ENCODE measurements at places on chromosomes 1 and 21.

DNA sequence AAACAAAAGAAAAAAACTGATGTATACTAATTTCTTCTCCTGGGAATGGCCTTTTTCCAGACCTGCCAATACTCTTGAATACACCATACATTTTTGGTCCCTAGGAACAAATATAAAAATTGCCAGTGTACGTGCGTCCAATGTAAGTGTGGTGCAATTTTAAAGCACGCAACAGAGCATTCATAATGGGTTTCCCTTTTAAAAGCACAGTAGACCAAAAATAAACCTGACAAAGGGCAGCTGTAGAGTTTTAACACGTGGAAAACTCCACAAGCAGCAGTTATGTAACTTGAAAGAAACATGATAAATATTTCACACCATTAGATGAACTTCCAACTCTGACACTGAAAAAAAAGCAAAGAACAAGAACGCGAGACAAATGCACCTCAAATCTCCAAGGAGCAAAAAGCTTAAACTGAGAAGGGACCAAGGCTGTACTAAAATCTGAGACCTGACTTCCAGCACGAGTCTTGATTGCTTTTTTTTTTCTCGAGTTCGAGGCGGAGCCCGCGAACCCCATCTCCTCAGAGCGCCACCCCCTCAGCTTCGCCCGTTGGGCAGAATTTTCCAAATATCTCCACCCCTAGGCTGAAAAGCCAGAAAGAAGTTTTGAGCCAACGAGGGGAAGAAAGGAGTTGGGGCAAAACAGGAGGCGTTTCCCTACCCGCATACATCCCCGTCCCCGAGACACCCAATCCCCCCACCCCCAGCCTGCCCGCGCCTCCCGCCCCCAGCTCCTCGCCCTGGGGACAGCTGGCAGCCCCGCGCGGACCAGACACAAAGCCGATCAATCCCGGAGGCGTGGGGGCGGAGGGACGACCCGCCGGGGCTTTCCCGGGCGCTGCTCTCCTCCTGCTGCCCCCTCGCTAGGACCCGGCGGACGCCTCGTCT lies at the start of gene JAM2:
Gene JAM2, plus strand, starts transcription at position 599 of the 891 bp plus-strand sequence. CDS start 564 bp downstream, outside the sequence.
- peak; percentile 51 for DNase-seq

DNA sequence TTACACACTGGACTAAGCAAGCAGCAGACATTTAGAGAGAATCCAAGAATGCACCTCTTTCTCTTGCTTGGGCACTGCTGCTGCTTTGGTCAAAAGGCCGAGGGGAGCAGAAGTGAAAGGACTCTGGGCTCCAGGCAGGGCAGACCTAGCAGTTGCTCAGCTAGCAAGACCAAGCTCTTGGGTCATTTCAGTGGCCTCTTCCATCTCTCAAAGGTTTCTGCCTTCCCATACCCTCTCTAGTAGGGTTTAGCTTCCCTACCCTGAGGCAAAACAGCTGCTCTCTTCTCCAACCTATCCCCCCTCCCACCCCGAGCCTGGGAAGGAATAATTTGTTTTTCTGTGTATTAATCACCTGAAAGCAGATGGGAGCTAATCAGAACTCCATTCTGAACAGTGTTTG lies 25.8 kb downstream of the TFAP2E start:
- no peak for DNase-seq

DNA sequence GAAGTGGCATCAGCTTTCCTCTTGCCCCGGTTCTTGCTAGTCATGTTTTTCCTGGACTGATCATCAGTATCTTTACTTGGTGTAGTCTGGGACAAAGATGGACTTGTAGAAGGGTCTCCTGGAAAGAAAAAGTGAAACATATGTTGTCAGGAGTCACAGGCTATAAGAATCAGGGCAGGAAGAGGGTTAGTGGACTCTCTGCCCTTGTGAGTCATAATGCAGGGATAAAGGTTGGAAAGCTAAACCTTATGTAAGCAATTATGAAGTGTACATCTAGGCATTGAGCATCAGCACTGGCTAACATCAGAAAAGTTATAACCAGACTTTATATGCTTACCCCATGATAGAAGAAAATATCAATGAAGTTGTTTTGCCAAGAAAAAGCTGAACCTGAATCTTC lies 51.2 kb downstream of the XKR8 start:
- no peak for DNase-seq

DNA sequence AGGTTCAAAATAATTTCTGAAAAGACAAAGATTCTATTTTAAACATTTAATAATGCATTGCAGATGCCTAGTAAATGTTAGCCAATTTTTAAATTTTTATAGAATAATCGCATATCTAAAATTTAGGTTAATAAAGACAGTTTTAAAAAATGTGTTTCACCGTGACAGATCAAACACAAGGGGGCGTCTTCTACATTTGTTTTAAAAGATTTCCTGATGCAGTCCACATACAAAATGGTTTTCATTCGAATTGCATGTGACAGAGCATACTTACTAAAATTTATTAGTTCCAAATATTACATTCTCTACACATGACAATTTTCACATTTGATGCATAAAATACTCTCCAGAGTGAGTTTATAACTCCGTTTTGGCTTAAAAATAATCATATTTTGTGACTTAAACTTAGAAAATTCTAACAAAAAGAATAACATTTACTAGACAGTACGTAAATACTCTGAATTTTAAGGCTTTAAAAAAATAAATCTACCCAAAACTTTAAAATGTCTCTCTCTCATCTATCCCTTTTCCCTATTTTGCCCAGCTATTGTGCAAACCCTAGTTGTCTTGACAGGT lies 75.5 kb downstream of the ADAMTS1 start:
- DNase-seq, result peak; percentile 74

GRCh38 chr1:217078078-217078690 lies 355.0 kb upstream of the ESRRG start:
- DNase-seq, result peak; percentile 60

DNA sequence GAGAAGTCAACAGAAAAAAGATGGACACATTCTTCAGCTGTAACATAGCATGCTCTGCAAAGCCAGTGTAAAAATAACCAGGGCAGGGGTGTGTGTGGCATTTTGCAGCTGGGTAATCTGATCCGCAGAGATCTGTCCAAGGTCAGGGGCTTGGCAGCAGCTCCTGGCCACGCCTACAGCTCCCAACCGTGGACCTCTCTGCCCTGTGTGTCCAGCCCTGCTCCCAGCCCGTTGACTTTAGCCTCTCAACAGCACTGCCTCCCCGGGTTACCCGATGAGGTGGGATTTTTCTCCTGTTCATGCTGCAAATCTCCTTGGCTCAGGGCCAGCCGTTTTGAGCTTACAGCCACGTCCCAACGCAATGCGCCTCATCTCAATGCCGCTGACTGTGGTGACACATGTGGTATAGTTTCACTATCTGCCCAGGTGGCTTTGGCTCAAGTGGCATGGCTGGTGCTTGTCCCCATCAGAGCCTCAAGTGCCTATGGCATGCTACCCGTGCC lies 68.1 kb downstream of the VWA5B1 start:
- no peak for DNase-seq

DNA sequence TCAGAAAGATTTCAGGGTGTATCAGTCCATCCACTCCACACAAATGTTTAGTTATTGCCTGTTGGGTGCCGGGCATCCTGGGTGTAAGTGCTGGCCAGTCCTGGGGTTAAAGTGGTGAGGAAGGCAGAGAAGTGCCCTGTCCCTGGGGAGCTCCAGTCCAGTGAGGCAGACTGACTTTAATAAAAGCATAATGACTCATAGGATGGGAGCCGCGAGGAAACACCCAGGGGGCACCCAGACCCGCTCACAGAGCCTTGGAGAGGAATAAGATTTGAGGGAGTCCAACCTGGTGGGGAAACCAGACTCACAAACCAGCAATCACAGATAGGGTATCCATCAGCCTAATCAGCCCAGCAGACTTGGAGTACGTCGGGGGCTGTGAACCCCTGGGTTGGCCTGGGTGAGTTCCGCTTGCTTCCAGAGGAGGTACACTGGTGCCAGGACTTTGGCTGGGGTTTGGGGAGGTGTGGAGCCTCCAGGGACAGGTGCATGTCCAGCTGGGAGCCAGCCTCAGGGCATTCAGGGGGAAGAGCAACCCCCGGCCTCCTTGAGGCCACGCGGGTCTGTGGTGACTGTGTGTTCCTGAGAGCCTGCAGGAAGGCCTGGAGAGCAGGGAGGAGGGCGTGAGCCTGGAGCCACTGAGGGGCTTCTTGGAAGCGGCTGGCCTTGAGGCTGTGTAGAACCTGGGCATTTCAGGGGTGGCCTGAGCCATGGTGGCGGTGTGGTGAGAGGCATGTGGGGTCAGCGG lies 3.7 kb downstream of the PEAR1 start:
- DNase-seq, result no peak

DNA sequence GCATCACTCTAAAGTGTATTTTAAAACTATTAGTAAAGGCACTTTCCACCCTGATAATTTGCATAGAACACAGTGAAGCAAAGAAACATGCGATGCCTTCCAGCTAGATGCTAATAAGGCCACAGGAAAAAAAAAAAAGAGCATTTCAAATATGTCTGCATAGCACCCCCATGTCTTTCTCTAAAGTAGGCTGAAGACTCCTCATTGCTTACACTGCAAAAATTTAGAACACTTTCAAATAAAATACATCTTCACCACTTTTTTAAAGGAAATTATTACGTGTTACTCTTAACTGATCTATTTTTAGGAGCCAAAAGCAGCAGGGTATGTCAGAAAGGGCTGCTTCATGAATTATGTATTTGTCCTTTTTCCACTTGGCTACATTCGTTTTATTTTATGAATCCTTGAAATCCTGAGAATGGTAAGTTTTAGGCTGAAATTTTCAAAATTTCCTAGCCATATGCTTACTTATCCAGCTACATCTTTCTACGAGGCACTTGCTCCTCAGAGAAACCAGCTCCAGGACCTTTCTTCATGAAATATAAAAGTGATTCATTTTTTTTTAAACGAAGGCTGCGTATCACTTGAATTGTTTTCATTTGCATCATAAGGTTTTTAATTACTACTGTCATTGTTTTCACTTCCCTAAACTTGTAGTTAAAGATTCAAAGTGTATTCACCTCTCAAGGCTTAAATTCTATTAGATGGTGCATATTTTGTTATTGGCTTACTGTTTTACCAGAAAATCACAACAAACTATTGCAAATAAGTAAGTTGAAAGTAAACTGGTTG lies 513.0 kb downstream of the PTPRC start:
- DNase-seq, result no peak

DNA sequence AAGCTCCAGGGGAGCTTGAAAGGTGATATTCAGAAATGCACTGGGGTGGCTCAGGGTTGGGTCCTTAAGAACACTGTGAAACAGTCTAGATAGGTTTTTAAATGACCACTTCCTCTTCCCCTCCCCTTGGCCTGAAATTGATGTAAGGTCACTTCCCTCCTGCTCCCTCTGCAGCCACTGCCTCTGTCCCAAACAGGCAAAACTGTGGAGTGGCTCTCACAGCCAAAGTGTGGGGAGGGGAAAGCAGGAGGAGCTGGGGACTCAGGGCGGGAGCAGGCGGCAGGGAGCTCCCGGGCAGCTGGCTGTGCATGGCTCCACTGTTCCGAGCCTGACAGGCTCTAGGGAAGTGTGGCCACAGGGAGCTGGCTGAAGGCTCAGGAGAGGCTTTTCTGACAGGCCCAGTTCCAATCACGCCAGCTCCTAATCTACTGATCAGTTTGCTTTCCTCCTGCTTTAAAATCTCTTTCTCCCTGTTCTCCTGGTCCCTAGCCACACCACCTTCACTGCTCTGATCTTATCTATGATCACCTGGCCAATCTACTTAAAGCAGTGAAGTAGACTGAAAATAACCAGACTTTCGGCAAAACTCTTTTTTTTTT lies 5.1 kb upstream of the CSRP1 start:
- peak; percentile 85 for DNase-seq

GRCh38 chr1:16143566-16144324 lies 12.1 kb downstream of the EPHA2 start:
- no peak for DNase-seq

DNA sequence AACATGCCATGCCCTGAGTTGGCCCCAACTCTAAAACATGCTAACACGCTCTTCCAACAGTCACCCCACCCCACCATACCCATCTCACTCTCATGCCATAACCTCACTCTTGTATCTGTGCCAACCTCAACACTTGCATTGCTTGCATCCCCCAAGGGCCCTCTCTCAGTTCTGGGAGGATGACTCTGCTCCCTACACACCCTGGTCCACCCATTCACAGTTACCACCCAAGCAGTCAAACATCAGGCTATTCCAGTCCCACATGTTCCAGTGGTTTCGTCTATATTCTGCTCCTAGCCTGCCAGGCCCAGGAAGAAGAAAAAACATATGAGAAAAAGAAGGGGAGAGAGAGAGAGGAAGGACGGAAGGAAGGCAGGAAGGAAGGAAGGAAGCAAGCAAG lies 31.0 kb downstream of the GBP6 start:
- no peak for DNase-seq

GRCh38 chr1:56330391-56331026 lies 248.9 kb downstream of the PLPP3 start:
- no peak for DNase-seq
